ENCODE measurements at places on chromosomes 6 and 20.

DNA sequence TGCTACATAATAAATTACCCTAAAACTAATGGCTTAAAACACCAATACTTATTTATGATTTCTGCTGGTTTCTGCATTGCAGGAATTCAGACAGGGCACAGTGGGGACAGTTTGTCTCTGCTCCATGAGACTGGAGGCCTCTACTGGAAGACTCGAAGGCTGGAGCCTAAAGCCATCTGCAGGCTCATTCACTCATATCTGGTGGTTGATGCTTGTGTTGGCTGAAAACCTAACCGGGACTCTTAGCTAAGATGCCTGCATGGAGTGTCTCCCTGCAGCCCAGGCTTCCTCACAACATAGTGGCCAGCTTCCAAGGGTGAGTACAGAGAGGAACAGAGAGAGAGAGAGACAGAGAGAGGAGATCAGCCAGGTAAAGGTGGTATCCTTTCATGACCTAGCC, 195.5 kb upstream of the FOXA2 start:
- no peaks in the 10 kb centered on the region for H3K4me1 ChIP-seq
- H3K27ac ChIP-seq = no peak overlapping the region
- no peaks in the 10 kb centered on the region for H3K27me3 ChIP-seq
- H3K4me3 ChIP-seq = no peak overlapping the region
- no peaks in the 10 kb centered on the region for H3K36me3 ChIP-seq
- no peak for DNase-seq

- no peaks in the 10 kb centered on the region for H3K36me3 ChIP-seq
- H3K4me3 ChIP-seq = no peak overlapping the region
- no peak for DNase-seq
- peaks cover 36% of the 10 kb centered on the region for H3K4me1 ChIP-seq
Observed at GRCh38 chr20:32526541-32526940, 58.6 kb downstream of the NOL4L start.

GRCh38 chr6:2706558-2706957, 44.2 kb downstream of the MYLK4 start:
- no peaks in the 10 kb centered on the region for H3K36me3 ChIP-seq
- no peaks in the 10 kb centered on the region for H3K27me3 ChIP-seq
- no peak overlapping the region for H3K27ac ChIP-seq

DNA sequence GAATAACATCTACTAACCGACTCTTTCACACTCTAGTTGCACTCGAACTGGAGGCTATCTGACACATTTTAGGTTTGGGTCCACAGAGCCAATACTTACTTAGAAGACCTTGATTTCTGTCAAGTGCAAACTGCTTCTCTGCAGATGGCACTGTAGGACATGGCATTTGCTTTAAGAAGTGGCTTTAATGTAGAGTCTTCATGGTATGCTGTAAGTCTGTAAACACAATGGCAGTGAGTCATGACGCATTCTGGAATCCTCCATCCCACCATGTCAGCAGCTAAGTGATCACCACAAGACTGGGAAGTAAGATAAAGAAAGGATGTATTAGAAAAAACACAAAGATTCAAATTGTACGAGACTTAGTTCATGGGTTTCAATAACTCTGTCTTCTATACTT, 377.0 kb upstream of the NOX3 start:
- no peaks in the 10 kb centered on the region for H3K27me3 ChIP-seq
- H3K4me3 ChIP-seq = no peak overlapping the region
- H3K4me1 ChIP-seq = no peaks in the 10 kb centered on the region
- DNase-seq = no peak

DNA sequence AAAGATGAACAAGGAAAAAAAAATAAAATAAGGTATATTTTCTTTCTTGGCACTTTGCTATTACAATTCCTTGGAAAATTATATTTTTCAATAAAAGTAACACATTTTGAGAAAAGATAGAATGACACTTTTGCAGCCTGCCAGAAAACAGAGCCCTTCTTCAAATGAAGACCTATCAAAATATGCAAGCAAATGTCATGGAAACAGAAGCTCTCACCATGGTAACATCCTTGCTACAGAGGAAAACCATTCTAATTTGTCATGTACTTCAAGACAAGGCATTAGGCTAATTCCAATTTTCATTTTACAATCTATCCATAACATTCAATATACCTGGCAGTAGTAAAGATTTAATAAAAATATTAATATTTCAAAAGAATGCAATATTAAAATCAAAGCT, 177.9 kb downstream of the RNGTT start:
- H3K27me3 ChIP-seq = no peaks in the 10 kb centered on the region
- no peaks in the 10 kb centered on the region for H3K4me1 ChIP-seq
- DNase-seq = no peak
- H3K27ac ChIP-seq = no peak overlapping the region
- H3K36me3 ChIP-seq = no peaks in the 10 kb centered on the region
- H3K4me3 ChIP-seq = no peak overlapping the region

GRCh38 chr20:62837790-62838127, 20.9 kb downstream of the COL9A3 start:
- no peak overlapping the region for H3K27ac ChIP-seq
- H3K27me3 ChIP-seq = no peaks in the 10 kb centered on the region
- no peaks in the 10 kb centered on the region for H3K4me1 ChIP-seq

- H3K27me3 ChIP-seq = peaks cover 8% of the 10 kb centered on the region
- H3K4me1 ChIP-seq = no peaks in the 10 kb centered on the region
- no peak for DNase-seq
- no peak overlapping the region for H3K27ac ChIP-seq
Observed at GRCh38 chr20:47821481-47822100, 36.3 kb upstream of the SULF2 start.

- H3K27me3 ChIP-seq = no peaks in the 10 kb centered on the region
- DNase-seq = peak; percentile 98
- H3K27ac ChIP-seq = no peak within 1 kb of the TSS
- H3K4me3 ChIP-seq = peak within 1 kb of the TSS; percentile 50
- H3K36me3 ChIP-seq = no peaks in the 10 kb centered on the region
- peaks cover 16% of the 10 kb centered on the region for H3K4me1 ChIP-seq
Observed at GRCh38 chr6:149922642-149923326, at the start of gene RAET1G. Gene RAET1G, minus strand, starts transcription at chr6:149923121. Its CDS starts 111 bp downstream, at chr6:149923010.

- no peak overlapping the region for H3K27ac ChIP-seq
- DNase-seq = no peak
- H3K4me1 ChIP-seq = no peaks in the 10 kb centered on the region
- H3K27me3 ChIP-seq = no peaks in the 10 kb centered on the region
Observed at GRCh38 chr6:12163149-12163548, 127.0 kb upstream of the EDN1 start.

DNA sequence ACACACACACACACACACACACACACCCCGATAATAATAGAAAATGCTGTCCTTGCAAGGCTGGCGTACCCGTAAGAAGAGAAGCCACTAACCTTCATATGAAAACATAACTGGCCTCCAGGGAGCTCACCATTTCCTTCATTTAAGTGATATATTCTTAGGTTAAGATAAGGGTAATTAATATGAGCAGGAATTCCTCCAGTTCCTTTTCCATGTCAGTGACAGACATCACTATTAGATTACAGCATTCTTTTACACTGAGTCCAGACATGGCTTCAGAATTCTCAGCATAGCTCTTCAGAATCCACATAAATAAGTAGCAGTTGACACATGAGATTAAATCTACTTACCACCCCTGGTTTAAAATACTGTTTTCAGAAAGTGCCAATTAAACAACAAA, 121.9 kb downstream of the SIM1 start:
- H3K4me1 ChIP-seq = no peaks in the 10 kb centered on the region
- H3K27me3 ChIP-seq = no peaks in the 10 kb centered on the region
- H3K27ac ChIP-seq = no peak overlapping the region
- no peak for DNase-seq
- H3K36me3 ChIP-seq = no peaks in the 10 kb centered on the region

DNA sequence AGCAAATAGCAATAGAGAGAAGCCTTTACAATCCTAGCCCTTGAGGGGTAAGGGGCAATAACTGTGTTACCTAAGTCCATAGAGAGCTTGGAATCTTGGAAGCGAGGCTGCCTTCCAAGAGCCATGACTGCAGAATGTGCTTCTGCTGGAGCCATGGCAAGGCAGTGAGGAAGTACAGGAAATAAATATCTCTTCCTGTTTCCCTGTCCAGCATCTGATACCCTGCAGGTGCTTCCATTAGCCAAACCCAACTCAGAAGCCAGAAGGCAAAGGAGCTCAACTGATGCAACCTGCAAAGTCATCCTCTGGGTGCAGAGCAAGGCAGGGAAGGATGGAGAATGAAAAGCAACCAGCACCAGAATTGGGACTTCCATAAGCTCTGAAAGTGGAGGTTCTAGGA, 41.0 kb upstream of the KLHL31 start:
- H3K4me1 ChIP-seq = no peaks in the 10 kb centered on the region
- no peak for DNase-seq
- H3K27me3 ChIP-seq = no peaks in the 10 kb centered on the region
- H3K4me3 ChIP-seq = no peak overlapping the region

- no peak overlapping the region for H3K27ac ChIP-seq
- no peaks in the 10 kb centered on the region for H3K27me3 ChIP-seq
- no peaks in the 10 kb centered on the region for H3K4me1 ChIP-seq
Observed at GRCh38 chr20:38205001-38205400, 39.9 kb upstream of the TGM2 start.

- H3K36me3 ChIP-seq = no peaks in the 10 kb centered on the region
- H3K27ac ChIP-seq = no peak overlapping the region
- no peak for DNase-seq
Observed at GRCh38 chr6:42911171-42912021, 4.5 kb upstream of the PTCRA start.

- no peaks in the 10 kb centered on the region for H3K4me1 ChIP-seq
- H3K36me3 ChIP-seq = no peaks in the 10 kb centered on the region
- H3K27me3 ChIP-seq = no peaks in the 10 kb centered on the region
- no peak overlapping the region for H3K4me3 ChIP-seq
- no peak overlapping the region for H3K27ac ChIP-seq
Observed at GRCh38 chr20:40336533-40336932, 352.5 kb downstream of the MAFB start.

DNA sequence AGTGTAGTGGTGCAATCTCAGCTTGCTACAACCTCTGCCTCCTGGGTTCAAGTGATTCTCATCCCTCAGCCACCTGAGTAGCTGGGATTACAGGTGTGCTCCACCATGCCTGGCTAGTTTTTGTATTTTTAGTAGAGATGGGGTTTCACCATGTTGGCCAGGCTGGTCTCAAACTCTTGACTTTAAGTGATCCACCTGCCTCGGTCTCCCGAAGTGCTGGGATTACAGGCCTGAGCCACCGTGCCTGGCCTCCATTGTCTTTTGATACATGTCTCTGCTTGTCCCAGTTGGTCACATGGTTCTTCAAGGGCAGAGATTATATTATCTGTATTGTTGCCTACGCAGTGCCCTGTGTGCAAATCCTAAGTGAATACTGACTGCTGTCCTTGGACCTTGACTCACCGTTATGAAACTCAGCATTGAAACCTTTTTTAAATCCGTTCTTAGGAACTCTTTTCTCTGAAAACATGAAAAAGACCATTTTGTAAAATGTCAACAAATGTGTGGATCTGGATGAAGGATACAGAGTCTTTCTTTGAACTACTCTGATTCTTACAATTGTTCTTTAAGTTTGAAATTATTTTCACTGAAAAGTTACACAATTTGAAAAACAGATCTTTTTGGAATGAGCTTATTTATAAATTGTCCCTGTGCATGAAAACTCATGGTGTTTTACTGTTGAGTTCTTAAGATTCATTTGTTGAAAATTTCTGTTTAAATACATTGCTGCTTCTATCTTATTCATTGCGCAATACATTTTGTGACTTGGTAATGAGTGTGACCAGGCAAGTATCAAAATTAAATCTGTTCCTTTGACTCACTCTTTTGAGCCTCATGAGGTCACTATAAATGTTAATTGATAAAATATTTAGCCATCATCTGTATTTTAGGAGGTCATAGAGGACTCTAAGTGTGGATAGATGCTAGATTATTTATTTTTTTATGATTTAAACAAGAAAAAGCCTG, 293.5 kb downstream of the UTRN start:
- DNase-seq = peak; percentile 38
- peaks cover 35% of the 10 kb centered on the region for H3K4me1 ChIP-seq
- no peak overlapping the region for H3K4me3 ChIP-seq
- H3K36me3 ChIP-seq = peaks cover 10% of the 10 kb centered on the region
- no peaks in the 10 kb centered on the region for H3K27me3 ChIP-seq
- peak overlapping the region; percentile 70 for H3K27ac ChIP-seq

DNA sequence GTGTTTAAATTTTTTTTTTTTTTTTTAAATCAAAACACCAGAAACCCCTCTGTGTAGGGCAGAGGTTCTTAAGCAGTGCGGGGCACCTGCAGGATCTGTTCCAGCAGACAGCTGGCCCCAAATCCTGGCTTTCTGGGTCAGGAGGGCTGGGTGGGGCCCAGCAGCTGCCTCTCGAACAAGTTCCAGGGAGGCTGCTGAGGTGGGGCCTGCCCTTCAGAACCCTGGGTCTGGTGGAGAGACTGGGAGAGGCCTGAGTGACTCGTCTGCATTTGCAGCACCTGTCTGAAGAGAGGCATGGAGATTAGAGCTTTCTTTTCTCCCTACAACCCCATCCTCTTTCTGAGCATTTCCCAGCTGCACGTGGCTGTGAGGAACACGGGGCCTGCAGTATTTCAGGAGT, 8.4 kb downstream of the PSMG4 start:
- H3K27me3 ChIP-seq = no peaks in the 10 kb centered on the region
- peaks cover 7% of the 10 kb centered on the region for H3K4me1 ChIP-seq
- DNase-seq = no peak
- H3K4me3 ChIP-seq = no peak overlapping the region
- H3K36me3 ChIP-seq = peaks cover 29% of the 10 kb centered on the region

DNA sequence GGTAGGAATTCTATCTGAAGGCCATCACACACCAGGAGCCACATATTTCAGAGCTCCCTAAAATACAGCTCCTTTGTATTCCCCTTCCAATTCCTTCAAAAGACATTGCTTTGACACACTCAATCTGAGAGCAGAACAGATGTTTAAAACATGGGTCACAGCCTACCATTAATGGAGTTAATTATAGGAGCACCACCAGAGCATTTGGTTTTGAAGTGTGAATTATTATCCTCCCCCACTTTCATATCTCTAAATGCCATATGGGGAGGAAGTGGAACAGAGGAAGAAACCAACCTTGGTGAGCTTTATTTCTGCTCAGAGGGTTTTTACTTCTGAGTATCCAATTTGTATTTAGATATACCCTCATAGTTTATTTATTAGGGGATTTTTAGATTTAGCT, 50.7 kb upstream of the TNFRSF21 start:
- DNase-seq = no peak
- H3K36me3 ChIP-seq = no peaks in the 10 kb centered on the region
- H3K4me3 ChIP-seq = no peak overlapping the region

DNA sequence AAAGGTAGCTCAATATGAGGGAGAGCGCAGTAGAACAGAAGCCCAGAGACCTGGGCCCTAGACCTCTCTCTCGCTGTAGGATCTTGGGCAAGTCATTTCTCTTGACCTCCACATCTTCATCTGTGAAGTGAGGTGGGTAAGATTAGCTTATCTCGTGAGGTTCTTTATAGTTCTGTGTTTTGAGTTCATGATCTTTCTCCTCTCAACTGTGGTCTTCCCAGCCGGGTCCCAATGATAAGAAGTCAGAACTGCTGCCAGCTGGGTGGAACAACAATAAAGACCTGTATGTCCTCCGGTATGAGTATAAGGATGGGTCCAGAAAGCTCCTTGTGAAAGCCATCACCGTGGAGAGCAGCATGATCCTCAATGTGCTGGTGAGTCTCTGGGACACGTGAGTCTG, 6.9 kb downstream of the PSMF1 start:
- peaks cover 34% of the 10 kb centered on the region for H3K4me1 ChIP-seq
- H3K27me3 ChIP-seq = no peaks in the 10 kb centered on the region
- peaks cover 45% of the 10 kb centered on the region for H3K36me3 ChIP-seq
- no peak overlapping the region for H3K27ac ChIP-seq

GRCh38 chr6:132268209-132268608, 133.1 kb downstream of the MOXD1 start:
- no peak overlapping the region for H3K4me3 ChIP-seq
- no peaks in the 10 kb centered on the region for H3K4me1 ChIP-seq
- H3K27ac ChIP-seq = no peak overlapping the region
- DNase-seq = no peak
- no peaks in the 10 kb centered on the region for H3K36me3 ChIP-seq

Measured in adrenal gland (tissue), 19 donors.